GM04503 (cell line): ENCODE measurements at places on chromosomes 16 and 17.

GRCh38 chr16:3292604-3293003, 9.3 kb downstream of the ZNF263 start:
- DNase-seq: peak; percentile 84

DNA sequence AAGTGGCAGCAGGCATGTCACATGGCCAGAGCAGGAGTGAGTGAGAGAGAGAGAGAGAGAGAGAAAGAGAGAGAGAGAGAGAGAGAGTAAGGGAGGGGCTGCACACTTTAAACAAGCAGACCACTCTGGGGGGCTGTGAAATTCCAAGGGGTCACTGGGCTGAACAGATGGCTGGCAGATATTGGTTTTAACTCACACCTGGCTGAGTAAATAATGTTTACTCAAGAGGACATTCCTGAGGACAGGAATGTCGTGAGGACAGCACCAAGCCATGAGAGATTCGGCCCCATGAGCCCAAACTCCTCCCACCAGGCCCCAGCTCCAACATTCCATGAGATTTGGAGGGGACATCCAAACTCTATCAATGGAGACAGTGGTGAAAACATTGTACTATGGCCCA, 269.7 kb downstream of the CBLN1 start:
- DNase-seq: no peak

GRCh38 chr16:49664221-49665215, 191.4 kb downstream of the ZNF423 start:
- DNase-seq: no peak

GRCh38 chr16:70455910-70456309, 1.5 kb downstream of the FCSK start:
- DNase-seq: no peak

DNA sequence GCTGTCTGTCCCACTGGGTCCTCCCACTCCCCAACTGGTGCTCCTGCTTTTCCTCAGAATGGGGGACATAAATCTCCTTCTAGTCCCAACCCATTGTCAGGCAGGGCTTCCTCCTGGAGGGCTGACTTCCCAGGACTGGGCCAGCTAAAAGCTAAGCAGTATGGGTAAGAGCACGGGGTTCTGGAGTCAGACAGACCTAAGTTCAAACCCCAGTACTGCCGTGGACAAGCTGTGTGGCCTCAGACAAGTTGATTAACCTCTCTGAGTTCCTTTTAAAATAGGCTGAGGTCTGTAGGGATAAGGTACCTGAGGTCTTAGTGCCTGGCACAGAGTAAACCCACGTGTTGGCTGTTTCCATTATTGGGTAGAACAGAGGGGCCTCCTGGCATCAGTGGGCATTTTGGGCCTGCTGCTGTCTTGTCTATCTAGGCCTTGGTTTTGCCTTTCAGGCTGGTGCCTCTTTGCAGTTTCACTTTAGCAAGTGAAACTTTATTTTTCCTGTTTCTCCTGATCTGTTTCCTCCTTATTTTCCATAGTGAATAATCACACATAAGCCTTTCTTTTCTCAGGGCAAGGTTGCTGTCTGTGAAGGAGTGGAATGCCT, 114.6 kb downstream of the PRKCB start:
- no peak for DNase-seq

DNA sequence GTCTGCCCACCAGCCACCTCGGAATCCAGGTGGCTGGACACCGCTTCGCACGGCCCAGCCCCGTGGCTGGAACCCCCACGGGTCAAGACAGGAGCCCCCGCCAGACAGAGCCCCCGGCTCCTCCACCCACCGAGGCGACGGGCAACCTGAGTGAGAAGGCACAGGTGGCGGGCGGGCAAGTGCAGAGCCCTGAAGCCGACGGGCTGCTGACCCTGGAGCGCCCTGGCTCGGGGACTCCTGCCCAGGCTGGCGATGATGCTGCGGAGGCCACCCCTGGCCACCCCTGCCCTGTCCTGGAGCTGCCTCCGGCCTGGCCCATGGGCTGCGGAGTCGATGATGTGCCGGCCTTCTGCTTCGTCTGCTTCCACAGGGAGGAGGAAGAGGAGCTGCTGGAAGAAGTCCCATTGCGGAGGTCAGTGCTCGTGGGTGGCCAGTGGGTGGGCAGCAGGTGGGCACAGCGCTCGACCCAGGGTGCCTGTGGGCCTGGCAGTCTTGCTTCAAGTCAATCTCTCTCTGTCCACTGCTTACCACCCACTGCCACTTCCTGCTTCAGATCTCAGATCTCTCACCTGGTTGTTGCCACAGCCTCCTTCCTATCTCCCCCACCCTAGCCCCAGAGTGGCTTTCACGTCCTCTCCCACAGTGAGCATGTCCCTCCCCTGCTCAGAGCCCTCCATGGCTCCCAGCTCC, 33.1 kb upstream of the SBK1 start:
- DNase-seq: no peak

DNA sequence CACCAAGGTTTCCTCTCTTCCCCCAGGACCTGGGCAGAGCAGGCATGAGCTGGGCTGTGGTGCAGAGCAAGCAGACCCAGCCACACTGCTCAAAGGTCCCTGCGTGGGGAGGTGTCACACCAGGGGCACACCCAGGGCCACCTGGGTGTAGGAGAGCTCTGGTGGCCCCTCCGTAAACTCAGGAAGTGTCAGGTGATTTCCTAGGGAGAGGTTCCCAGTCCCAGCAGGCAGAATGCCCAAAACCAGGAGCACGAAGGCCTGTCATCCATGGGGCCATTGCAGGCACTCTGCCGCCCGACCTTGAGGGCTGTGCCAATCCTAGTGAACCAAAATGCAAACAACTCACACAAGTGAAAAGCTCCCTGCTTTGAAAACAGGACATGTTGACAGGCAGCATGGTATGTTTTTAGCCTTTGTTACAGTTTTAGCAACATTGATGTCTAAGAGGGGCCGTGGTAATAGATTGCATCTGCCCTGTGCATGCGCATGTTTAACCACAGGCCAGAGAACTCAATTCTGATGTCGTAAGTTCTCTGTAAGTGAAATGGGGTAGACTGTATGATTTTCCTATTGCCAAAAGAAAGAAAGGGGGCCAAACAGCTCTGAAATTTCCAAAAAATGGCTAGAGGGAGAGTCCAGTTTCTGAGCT, 21.3 kb downstream of the CIBAR2 start:
- DNase-seq: no peak

GRCh38 chr17:7843257-7843535, 9.2 kb downstream of the KDM6B start:
- no peak for DNase-seq

- no peak for DNase-seq
These were observed 123.1 kb downstream of the OR1D5 start for GRCh38 chr17:2940352-2940751.

DNA sequence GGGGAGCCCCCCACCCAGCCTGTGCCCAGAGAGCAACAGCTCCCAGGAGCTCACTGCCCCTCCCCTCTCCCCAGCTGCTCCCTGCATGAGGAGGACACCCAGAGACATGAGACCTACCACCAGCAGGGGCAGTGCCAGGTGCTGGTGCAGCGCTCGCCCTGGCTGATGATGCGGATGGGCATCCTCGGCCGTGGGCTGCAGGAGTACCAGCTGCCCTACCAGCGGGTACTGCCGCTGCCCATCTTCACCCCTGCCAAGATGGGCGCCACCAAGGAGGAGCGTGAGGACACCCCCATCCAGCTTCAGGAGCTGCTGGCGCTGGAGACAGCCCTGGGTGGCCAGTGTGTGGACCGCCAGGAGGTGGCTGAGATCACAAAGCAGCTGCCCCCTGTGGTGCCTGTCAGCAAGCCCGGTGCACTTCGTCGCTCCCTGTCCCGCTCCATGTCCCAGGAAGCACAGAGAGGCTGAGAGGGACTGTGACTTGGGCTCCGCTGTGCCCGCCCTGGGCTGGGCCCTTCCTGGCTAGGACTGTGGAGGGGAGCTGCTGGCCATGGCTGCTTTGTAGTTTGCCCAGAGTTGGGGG, 584 bp downstream of the TCAP start:
- no peak for DNase-seq

DNA sequence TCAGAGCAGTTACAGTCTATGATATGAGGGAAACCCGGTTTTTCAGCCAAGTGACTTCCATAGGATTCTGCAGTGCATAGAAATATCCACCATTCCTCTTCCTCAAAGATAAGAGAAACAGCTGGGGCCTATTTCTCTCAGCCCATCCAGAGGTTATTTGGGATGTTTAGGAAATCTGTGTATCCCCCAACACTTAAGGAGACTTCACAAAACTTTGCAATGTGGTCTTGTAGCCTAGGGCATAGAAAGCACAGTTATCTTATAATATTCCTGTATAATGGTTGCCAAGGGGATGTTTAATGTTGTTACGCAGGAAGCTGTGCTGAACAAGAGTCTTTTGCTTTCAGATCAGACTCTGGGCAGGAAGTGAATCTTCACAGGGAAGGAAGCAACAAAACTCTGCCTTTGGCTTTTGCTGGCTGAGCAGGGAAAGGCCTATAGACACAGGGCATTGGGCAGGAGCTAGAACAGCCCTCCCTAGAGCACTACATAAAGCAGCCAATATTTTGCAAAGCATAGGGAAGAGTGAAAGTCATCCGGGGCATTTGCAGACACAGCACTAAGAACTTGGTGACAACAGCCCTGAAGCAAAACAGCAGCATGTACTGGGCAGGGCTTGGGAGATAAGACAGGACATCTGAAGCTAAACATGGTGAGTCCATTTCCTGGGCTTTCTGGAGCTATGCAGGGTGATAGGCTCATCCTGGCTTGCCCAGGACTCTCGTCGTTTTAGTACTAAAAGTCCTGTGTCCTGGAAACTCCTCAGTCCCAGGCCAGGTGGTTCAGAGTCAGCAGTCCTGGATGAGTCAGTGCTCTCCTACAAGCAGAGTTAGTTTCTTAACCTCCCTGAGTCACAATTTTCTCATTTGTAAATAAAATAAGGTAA, 18.7 kb upstream of the BEAN1 start:
- DNase-seq: no peak

GRCh38 chr17:3968886-3969524, 4.8 kb upstream of the ATP2A3 start:
- no peak for DNase-seq

DNA sequence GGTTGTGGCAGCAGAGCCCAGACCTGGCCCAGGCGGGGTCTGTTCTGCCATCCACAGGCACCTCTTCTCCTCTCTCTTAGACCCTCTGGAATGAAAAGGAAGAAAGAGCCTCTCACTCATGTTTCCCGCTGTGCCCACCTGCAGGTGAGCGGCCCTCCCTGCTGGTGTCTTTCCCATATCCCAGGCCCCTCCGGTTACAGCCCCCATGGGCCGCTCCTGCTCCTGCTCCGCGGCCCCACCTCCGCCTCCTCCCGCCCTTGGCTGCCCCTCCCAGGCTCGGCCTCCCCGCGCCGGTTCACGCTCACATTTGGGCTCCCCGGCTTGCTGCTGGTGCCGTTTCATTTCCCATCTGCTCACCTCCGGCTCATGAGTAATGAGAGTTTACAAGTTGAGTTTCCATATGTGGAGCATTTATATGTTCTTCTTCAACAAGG, 98.7 kb upstream of the SDK2 start:
- no peak for DNase-seq

DNA sequence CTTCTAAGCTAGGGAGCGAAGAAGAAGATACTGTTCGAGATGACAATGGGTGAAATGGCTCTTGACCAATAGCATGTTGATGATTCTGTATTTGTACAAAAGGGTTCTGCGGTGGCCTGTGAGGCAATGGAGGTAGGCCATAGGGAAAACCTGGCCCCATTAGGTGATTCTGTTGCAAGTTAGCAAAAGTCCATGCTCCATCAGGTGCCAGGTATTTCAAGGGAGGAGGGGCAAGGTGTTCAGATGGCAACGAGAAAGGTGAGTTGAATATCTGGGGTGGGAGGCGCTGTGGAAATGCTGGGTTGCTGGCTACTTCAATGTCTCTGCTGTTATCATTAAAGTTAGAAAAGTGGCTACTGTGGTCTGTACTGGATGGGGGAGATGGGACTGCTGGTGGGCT, 62.8 kb downstream of the CACNG1 start:
- no peak for DNase-seq

DNA sequence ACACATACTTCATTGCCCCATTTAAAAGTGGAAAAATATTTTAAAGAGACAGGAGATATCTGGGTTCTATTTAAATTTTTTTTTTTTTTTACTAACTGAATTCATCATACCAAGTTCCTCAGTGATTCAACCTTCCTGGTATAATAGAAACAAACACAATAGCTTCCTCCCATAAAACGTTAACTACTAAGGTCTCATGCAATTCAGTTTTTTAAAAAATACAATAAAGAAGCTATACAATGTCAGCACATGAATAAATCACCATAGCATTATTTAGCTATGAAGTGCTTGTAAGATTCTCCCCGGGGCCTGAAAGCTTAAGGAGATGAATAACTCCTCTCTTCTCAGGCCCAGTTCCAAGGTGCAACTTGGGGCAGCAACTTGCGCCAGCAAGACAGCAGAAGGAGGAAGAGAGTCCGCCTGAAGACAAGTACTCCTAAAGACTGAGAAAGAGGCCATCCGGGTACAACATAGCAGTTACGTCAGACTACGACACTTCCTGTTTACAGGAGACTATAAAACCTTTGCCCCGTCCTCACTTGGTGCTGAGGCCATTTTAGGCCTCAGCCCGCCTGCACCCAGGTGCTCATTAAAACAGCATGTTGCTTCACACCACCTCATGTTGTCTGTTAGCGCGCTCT, 81.5 kb downstream of the MYO1D start:
- no peak for DNase-seq

DNA sequence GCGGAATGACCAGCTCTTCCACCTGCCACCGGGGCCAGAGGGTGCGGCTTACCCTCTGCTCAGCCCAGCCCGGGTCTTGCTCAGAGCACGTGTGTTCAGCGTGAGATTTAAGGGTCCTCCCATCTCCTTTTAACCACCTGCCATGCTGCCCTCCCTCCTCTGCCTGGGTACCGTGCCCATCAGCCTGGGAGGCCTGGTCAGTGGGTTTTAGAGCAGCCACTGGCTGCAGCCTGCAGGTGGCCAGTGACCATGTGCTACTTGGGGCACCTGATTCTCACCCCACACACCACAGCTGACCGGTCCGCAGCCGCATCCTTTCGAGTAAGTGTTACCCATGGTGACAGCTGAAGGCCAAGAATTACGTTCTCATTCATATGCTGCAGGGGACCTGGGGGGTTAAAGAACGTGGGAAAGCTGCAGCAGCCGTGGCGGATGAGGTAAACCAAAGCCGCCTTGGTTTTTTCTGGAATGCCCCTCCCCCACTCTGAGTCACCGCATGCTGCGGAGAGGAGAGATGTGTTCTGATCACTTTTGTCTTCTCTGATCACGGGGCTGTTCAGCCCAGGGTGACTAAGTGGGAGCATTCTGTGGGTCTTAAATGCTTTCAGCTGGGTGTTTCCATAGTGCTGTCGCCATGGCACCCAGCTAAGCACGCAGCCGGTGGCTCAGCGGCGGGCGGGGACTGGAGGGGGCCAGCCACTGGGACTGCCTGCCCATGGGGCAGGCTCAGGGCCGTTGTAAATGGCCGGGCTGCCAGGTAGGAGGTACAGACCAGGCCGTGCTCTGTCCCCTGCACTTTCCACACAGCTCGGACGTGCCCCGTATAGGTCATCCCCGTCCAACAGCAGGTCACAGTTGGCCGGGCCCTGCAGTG, 59.8 kb downstream of the BAIAP2 start:
- DNase-seq: peak; percentile 100

DNA sequence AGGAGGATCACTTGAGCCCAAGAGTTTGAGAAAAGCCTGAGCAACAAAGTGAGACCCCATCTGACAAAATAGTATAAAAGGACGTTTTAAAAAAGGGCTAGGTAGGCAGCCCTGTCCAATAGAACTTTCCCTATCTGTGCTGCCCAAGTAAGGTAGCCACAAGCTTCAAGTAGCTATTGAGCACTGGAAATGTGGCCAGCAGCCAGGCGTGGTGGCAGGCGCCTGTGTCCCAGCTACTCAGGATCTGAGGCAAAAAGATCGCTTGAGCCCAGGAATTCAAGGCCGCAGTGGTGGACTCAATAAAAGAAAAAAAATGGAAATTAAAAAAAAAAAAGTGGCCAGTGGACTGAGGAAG, 1.5 kb upstream of the NQO1 start:
- no peak for DNase-seq

GRCh38 chr17:1487939-1488825, 4.3 kb downstream of the MYO1C start:
- DNase-seq: no peak
